Vein endothelial cell (primary cell): ENCODE measurements at places on chromosomes 16 and 17. TPM values are rescaled to one million over a fixed set of nuclear protein-coding genes. Genes with fewer than 3 reads are reported as not detected.

Gene CCL5
- total RNA-seq: 0.19 and 0.65 TPM in 2 replicates

Gene C16orf89
- under 0.01 TPM in 1 of 2 replicates, not detected in the other for total RNA-seq

Gene PPY
- not detected in 2 replicates for total RNA-seq

Gene KIF19
- 1.3 and 9.6 TPM in 2 replicates for total RNA-seq

Gene RNU2-1
- total RNA-seq: not detected in 2 replicates

Gene TEX19
- total RNA-seq: under 0.01 TPM in 1 of 2 replicates, not detected in the other

Gene TLCD3A
- 23.3 and 34.3 TPM in 2 replicates for total RNA-seq

Gene C16orf46
- 0.10 TPM in 1 of 2 replicates, not detected in the other for total RNA-seq

Gene HYDIN
- not detected in 2 replicates for total RNA-seq
